ENCODE measurements at places on chromosomes 1 and 21. TPM values are rescaled to one million over a fixed set of nuclear protein-coding genes. Genes with fewer than 3 reads are reported as not detected.

The SLC6A9 gene
- total RNA-seq: 3.9 TPM

The OR2L13 gene
- total RNA-seq: 0.29 TPM

The ADAMTSL4 gene
- total RNA-seq: 31.8 TPM

- no peaks in the 10 kb centered on the region for H3K27me3 ChIP-seq
- no peak for DNase-seq
- no peak overlapping the region for H3K4me3 ChIP-seq
- H3K4me1 ChIP-seq: no peaks in the 10 kb centered on the region
Observed at GRCh38 chr21:17903029-17903806, 84.1 kb upstream of the C21orf91 start.

- H3K27me3 ChIP-seq: no peaks in the 10 kb centered on the region
- no peak for DNase-seq
- no peaks in the 10 kb centered on the region for H3K4me1 ChIP-seq
- no peak overlapping the region for H3K27ac ChIP-seq
Observed at GRCh38 chr1:209899948-209900347, 38.1 kb upstream of the SYT14 start.

GRCh38 chr21:26168371-26168770 is 2.2 kb downstream of the APP start:
- H3K4me3 ChIP-seq: peak overlapping the region; percentile 94
- H3K4me1 ChIP-seq: no peaks in the 10 kb centered on the region
- no peaks in the 10 kb centered on the region for H3K36me3 ChIP-seq
- DNase-seq: no peak

GRCh38 chr1:172533513-172534151 is 682 bp downstream of the SUCO start:
- no peaks in the 10 kb centered on the region for H3K36me3 ChIP-seq
- H3K4me1 ChIP-seq: no peaks in the 10 kb centered on the region
- DNase-seq: no peak
- H3K27me3 ChIP-seq: no peaks in the 10 kb centered on the region

GRCh38 chr1:84997667-84998600 is 1.0 kb upstream of the MCOLN2 start:
- H3K4me1 ChIP-seq: peaks cover 7% of the 10 kb centered on the region
- H3K27ac ChIP-seq: no peak overlapping the region
- no peaks in the 10 kb centered on the region for H3K36me3 ChIP-seq
- no peak for DNase-seq

GRCh38 chr21:33047231-33047630 is 21.5 kb downstream of the OLIG2 start:
- no peak overlapping the region for H3K27ac ChIP-seq
- DNase-seq: no peak
- H3K4me1 ChIP-seq: no peaks in the 10 kb centered on the region
- H3K36me3 ChIP-seq: no peaks in the 10 kb centered on the region
- no peaks in the 10 kb centered on the region for H3K27me3 ChIP-seq

GRCh38 chr1:213464786-213465460 is 413.9 kb downstream of the RPS6KC1 start:
- no peak for DNase-seq
- H3K36me3 ChIP-seq: no peaks in the 10 kb centered on the region
- H3K4me3 ChIP-seq: no peak overlapping the region
- no peaks in the 10 kb centered on the region for H3K4me1 ChIP-seq
- H3K27me3 ChIP-seq: no peaks in the 10 kb centered on the region

GRCh38 chr1:23875382-23875781 is 7.3 kb upstream of the FUCA1 start:
- no peak for DNase-seq
- no peak overlapping the region for H3K27ac ChIP-seq
- peaks cover 5% of the 10 kb centered on the region for H3K27me3 ChIP-seq
- H3K4me3 ChIP-seq: no peak overlapping the region
- H3K4me1 ChIP-seq: no peaks in the 10 kb centered on the region
- no peaks in the 10 kb centered on the region for H3K36me3 ChIP-seq

- H3K4me3 ChIP-seq: no peak overlapping the region
- H3K36me3 ChIP-seq: no peaks in the 10 kb centered on the region
- H3K27me3 ChIP-seq: no peaks in the 10 kb centered on the region
Observed at GRCh38 chr1:213530611-213531320, 457.0 kb upstream of the PROX1 start.

GRCh38 chr21:32356874-32357395 is 35.9 kb downstream of the URB1 start:
- no peak overlapping the region for H3K4me3 ChIP-seq
- no peaks in the 10 kb centered on the region for H3K4me1 ChIP-seq
- no peaks in the 10 kb centered on the region for H3K27me3 ChIP-seq
- H3K36me3 ChIP-seq: peaks cover 19% of the 10 kb centered on the region
- DNase-seq: no peak

DNA sequence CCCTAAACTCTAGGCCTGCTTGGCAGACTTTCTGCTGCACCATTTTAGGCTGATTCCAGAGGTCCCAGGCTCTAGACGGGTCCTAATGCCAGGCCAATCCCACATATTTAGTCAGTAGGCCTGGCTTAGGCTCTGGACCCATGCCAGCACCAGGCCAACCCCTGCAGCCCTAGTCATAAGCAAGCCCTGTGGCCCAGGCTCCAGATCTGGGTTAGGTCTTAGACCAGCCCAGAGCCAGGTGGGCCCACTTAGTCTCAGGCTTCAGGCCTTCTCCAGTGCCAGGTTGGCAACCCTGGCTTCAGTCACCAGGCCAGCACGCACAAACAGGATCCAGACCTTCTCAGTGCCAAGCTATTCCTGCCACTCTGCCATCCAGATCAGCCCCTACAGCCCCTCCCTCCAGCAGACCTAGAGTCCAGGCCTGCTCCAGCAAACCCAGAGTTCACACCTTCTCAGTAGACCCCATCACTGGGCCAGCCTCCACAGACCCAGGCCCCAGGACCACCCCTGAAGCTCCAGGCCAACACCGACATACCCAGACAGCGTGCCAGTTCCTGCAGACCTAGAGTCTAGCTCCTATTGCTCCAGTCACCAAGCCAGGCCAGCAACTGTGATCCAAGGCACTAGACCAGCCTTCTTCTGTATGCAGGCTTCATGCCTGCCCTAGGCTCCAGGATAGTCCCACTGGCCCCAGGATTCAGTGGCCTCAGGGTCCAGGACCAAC is 467.6 kb downstream of the RWDD3 start:
- no peaks in the 10 kb centered on the region for H3K4me1 ChIP-seq
- H3K27me3 ChIP-seq: no peaks in the 10 kb centered on the region
- no peak for DNase-seq
- H3K27ac ChIP-seq: no peak overlapping the region
- H3K4me3 ChIP-seq: no peak overlapping the region
- no peaks in the 10 kb centered on the region for H3K36me3 ChIP-seq
